ENCODE measurements at places on chromosomes 13 and 19.
A peak's percentile ranks its signal among the peaks of the same experiment; 100 is the strongest.

- no peak for DNase-seq
Measured at GRCh38 chr19:35882114-35882832, 13.9 kb downstream of the APLP1 start.

DNA sequence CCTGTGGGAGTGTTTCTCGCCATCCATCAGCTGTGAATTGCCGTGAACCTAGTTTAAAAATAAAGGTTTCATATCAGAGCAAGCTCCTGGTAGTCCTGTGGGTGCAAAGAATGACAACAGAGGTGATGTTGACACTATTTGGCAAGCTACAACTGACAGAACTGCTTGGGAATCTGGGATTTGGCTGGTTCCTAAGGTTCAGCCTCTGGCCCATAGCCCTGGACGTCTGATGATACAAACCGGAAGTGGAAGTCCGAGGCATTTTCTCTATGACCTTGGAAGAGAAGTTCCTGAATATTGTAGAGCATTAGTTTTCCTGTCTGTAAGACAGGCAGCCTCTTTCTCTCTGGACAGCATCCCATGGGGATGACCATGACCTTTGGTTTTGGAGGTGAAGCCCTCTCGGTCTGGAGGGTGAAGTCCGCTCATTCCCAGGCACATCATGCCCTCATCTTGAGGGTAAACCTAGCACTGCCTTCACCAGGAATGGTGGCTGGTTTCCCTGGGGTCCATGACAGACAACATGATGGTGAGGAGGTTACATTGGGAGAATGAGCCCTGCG is 29.1 kb downstream of the GATAD2A start:
- DNase-seq, result no peak

- DNase-seq, result no peak
Measured at GRCh38 chr13:98454389-98454881, 122.5 kb downstream of the STK24 start.

DNA sequence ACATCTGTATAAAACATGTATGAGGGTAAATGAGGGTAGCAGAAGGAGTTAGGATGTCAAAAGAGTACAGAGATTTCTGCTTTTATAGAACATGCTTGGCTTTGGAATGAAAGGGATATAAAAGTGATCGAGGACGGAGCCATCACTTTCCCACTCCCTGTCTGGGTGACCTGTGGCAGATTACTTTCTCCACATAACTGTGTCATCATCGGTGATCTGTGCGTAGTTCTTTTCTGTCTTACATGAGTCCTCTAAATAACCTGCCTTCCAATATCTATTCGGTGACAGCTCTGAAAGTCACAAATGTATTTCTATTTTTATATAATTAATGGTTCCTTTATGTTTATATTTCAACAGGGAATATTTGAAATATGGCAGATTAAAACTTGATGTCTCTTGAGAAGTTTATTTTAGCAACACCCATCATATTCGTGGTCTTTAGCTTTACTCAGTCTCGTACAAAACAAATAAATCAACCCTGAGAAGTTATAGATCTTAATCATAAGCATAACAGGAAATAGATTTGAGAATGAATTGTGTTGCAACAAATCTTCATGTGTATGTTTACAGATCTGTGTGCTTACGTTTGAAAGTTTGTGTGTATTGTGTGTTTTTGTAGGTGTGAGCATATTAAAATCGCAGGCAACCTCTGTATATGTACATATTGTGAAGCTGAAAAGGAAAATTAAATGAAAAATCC is 1094.3 kb downstream of the EFNB2 start:
- DNase-seq, result no peak

- no peak for DNase-seq
Measured at GRCh38 chr13:101397742-101398141, 18.6 kb downstream of the NALCN start.

GRCh38 chr13:111020546-111020945 is 94.6 kb upstream of the ARHGEF7 start:
- DNase-seq, result no peak

DNA sequence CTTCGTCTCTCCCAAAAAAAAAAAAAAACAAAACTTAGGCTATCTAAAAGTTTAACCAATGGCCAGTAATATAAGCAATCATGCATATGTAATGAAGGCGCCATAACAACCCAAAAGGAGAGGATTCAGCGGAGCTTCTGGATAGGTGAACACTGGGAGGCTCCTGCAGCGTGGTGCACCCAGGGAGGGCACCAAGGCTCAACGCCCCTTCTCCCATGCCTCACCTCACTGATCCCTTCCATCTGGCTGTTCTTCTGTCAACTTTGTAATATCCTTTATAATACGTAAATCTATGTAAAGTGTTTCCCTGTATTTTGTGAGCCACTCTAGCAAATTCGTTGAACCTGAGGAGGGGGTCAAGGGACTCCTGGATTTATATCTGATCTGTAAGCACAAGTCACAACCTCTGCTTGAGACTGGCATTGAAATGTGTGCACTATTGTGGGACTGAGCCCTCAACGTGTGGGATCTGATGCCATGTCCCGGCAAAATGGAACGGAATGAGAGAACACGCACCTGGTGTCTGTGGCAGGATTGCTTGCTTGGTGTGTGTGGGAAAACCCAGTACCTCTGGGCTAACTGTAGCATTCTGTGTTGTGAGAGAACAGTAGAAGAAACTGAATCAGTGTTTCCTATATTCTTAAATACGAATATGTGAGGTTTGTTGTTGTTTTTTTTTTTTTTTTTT is 521 bp upstream of the ZNF665 start:
- DNase-seq, result no peak

- no peak for DNase-seq
Measured at GRCh38 chr13:113766035-113766800, 7.2 kb downstream of the TMEM255B start.

DNA sequence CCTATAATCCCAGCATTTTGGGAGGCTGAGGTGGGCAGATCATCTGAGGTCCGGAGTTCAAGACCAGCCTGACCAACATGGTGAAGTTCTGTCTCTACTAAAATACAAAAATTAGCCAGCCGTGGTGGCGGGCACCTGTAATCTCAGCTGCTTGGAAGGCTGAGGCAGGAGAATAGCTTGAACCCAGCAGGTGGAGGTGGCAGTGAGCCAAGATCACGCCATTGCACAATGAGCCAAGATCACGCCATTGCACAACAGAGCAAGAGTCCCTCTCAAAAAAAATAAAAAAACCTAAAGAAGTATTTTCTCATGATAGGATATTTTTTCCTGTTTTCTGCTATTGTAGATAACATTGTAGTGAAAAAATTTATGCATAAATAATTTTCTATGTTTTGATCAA is 13.3 kb downstream of the IFT88 start:
- no peak for DNase-seq

DNA sequence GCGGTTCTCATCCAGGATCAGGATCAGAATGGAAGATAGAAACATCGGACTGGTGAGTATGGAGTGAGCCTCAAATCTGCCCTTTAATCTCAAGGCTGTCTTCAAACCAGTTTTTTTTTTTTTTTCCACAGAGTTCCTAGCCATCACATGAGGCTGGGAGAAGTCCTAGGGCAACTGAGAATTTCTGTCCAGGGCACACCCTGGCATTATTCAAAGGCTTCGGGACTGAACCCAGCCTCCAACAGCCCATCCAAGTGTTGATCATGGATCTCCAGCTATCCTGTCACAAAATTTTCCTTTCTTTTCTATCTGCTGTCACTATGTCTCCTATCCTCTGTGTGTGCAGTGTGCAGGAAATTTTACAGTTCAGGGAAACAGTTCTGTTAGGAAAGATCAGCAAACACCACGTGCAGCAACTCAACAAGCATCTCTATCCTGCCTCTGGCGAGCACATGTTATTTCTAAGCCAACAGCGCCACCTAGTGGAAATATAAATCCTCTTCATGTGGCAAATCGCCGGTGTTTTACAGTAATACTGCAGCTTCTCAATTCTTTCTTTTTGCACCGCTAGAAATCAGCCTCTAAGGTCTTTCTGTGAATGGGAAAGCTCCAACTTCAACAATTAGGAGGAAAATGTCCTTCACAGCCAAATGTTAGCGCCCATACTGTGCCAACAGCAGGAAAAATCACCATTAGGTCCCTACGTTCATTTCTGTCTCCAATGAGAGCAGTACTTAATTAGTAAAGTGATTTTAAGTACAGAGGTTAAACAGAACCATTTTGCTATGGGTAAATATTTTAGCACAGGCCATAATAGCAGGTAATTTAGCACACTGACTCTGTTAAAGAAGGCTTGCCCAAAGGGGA is 21.4 kb upstream of the ZNF181 start:
- DNase-seq, result peak; percentile 13

GRCh38 chr19:18789422-18789869 is 1.7 kb downstream of the COMP start:
- no peak for DNase-seq

DNA sequence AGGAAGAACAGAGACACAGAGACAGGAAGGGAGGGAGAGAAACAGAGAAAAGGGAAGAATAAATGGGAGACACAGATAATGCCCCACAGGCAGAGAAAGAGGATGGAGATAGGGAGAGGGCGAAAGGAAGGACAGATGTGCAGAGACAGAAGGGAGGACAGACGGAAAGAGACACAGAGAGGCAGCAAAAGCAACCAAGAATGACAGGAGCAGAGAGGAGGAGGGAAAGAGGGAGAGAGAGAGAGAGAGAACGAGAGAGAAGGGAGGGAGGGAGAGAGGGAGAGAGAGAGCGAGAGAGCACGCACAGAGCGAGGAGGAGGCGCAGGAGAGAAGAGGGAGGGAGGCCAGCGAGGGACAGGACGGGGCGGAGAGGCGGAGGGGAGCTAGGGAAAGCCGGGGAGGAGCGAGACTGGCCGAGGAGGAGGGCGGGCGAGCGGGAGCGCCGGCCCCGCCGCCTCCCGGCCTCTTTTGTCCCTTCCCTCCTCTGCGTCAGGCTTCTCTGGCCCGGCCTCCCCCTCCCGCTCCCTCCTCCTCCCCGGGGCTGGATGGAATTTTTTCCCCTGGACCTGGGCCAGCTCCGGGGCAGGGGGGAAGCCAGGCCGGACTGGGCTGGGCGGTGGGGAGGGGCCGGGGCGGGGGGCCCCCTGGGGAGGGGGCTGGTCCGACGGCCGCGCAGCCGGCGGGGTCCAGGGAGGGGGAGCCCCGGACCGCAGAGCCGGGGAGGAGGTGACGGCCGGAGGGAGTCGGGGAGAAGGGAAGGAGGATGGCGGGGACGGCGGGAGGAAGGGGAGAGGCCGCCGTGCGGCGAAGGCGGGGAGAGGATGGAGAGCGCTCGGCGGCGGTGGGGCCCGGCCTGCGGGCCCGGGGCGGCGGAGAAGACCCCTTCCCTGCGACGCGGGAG is 4.2 kb upstream of the SPACA6 start:
- DNase-seq, result peak; percentile 21

DNA sequence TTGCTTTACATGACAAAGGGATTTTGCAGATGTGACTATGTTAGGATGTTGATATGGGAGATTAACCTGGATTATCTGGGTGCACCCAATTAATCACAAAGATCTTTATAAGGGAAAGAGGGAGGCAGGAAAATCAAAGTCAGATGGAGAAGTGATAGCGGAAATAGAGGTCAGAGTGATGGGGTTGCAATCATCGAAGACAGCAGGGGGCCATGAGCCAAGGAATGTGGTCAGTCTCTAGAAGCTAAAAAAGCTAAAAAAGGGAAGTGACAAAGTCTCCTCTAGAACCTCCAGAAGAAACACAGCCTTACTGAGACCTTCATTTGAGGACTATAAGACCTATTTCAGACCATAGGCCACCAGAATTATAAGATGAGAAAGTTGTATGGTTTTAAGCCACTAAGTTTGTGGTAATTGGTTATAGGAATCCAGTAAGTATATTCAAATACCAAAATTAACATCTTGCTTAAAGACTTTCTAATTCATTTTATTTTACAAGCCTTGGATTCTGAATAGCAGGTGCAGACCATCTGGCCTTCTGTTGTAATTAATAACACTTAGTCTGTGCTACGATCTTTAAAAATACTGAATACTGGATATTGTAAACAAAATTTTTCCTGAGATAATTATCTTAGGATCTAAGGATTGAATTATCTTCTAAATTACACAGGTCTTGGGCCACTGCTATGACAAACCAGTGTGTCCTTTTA is 493.4 kb upstream of the PCDH20 start:
- DNase-seq, result no peak

DNA sequence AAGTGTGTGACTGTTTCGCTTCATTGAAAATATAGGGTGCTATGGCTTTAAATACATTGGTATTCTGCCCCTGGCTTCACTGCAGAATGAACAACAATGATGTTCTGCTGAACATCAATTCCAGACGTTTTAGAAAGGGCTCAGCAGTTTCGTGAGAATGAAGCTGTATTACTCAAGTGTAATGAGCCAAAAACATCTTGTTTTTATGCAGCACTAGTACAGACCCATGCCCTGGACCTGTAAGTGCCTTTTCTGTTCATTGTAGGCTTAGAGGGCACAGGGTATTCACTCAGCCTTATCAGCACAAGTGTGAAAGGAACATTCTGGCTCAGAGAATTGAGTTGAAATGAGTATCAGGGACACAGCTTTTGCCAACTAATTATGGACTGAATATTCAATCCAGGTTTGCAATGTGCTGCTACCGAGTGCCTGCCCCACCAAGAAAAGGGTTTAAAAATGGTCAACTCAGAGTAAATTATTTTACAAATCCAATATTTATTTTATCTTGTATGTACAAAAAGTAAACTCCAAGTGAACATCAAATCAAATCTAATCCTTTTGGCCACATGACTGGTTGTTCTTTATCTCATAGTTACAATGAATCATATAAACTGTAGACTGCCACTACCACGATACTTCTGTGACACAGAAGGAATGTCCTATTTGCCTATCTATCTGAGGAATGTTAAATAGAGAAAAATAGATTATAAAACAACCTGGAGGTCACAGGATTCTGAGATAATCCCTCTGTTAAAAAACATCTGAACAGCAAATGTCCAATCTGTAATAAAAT is 362.8 kb downstream of the NALCN start:
- DNase-seq, result no peak

DNA sequence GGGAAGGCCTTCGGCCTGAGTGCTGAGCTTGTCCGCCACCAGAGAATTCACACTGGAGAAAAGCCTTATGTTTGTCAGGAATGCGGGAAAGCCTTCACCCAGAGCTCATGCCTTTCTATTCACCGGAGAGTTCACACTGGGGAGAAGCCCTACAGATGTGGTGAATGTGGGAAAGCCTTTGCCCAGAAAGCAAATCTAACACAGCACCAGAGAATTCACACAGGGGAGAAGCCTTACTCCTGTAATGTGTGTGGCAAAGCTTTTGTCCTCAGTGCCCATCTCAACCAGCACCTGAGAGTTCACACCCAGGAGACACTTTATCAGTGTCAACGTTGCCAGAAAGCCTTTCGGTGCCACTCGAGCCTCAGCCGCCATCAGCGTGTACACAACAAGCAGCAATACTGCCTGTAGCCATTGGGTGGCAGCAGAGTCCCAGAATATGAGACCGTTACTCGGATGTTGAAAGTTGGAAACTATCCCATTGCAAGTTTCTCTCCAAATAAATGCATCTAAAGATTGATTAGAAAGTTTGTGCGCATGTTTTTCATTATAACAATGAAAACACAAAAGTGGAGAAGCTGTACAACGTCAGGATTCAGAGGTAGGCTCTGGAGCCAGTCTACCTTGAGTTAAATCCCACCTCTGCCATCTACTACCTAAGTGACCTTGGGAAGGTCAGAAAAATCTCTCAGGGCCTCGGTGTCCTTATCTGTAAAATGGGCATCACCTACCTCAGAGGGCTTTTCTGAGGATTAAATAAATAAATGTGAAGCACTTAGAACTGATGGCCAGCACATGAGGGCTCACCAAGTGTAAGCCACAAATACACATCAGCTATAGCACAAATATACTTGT is 21.1 kb downstream of the ZNF473 start:
- DNase-seq, result peak; percentile 65

Measured in stimulated activated CD4-positive, alpha-beta T cell treated with anti-CD3 and anti-CD28 coated beads, Interleukin-4, amount 100 ng/mL, for 1 hour (primary cell).